Mesothelial cell of epicardium (in vitro differentiated cells): ENCODE measurements at places on chromosomes 6 and 20.

DNA sequence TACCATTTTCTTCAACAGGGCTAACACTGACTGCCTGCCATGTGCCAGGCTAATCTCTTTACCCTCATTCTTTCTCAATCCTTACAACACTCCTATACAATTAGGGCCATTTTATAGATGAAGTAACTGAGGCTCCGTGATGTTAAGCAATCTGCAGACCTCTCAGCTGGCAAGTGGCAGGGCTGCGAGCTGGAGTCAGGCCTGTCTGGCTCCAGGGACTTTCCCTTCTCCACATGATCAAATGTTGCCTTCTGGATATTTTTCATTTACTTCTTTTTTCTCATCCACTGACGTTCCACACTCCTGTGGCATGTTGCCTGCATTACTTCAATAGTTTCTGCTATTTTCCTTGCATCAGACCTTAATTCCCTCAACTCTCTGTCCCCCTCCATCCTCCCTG lies 55.2 kb upstream of the TAGAP start:
- DNase-seq = no peak

DNA sequence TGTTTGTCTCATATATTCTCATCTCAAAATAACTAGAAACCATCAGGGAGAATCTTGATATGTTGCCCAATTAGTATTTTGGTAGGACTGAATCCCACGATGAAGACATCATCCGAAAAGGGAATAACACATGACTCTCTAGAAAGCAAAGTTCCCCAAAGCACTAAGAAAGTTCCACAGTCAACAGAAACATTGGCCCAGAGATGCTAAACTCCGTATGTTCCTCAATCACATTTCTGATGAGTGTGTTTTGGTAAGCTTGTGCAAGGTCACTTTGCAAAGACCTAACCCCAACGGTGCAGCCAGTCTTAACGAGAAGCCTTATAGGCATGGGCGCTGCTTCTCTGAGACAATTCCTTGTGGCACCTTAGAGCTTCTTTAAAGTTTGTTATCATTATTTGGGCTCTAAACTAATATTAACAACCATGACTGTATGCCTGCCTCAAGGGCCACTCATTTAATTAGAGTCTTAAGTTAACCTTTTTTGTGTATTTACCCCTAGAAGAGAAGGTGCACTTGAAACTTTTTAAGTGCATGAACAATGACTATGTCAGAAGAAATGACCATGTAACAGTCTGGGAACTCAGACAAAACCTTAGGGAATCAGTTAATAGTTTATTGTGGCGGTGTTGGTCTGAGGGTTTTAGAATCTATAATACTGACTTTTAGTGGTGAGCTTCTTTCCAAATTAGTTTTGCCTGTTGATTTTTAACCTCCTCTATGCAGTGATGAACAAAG lies 202.0 kb upstream of the RAB32 start:
- DNase-seq = no peak

GRCh38 chr6:48084201-48084600 lies 26.8 kb downstream of the PTCHD4 start:
- DNase-seq = no peak

GRCh38 chr6:34056305-34057108 lies 89.4 kb downstream of the GRM4 start:
- DNase-seq = no peak

GRCh38 chr6:118506071-118506638 lies 41.9 kb upstream of the PLN start:
- no peak for DNase-seq

GRCh38 chr6:158938811-158939254 lies 61.2 kb downstream of the RSPH3 start:
- DNase-seq = no peak

GRCh38 chr6:78611886-78612480 lies 255.4 kb upstream of the IRAK1BP1 start:
- no peak for DNase-seq

- DNase-seq = no peak
Measured at GRCh38 chr6:85868685-85869084, 226.0 kb upstream of the SYNCRIP start.

DNA sequence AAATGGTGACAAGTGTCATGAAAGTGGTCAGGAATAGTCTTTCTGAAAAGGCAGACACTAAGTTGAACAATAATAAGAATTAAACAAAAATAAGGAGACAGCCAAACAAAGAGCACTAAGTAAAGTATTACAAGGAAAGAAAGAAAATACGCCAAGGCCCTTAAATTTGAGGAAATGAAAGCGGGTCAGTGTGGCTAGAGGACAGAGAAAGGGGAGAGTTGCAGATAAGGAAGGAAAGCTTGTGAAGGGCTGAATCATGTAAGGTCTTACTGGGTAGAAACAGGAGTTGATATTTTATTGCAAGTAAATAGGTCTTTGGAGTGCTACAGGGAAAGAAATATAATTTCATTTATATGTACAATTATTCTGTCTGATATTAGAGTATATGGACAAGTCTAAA lies 732.1 kb downstream of the EPHA7 start:
- no peak for DNase-seq

GRCh38 chr6:119348748-119349360 lies 707 bp downstream of the MAN1A1 start:
- peak; percentile 23 for DNase-seq

DNA sequence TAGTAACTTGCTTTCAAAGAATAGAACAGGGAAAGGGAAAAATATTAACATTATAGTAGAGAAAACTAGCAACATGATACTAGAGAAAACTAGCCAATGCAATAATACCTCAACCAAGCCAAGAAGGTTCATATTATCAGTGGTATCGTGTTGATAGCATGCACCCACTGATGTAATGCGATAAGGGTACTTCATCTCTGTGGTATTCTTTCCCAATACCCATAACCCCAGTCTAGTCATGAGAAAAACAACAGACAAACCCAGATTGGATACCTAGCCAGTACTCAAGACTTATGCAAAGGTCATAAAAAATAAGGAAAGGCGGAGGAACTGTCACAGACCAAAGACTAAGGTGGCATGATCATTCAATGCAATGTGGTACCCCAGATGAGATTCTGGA lies 21.0 kb downstream of the BLOC1S5 start:
- no peak for DNase-seq

- DNase-seq = no peak
Measured at GRCh38 chr20:18588574-18588933, 700 bp downstream of the DTD1 start.

DNA sequence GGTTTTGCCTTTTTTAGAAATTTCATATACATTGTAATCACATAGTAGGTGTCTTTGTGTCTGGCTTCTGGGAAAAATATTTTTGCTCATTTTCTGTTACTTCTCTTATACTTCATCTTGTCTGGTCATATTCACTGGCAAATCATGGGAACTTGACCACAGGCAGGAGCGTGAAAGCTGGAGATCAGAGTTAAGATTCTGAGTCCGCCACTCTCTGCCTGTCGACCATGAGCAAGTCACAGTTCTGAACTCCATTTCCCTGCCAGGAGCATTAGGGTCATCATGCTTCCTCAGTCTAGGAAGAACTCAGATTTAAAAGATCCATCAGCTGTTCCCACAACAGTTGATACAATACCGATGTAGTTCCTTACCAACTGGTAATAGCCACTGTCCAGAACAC lies 12.4 kb upstream of the SCGN start:
- DNase-seq = no peak

GRCh38 chr20:43988867-43989266 lies 74.2 kb downstream of the TOX2 start:
- no peak for DNase-seq

DNA sequence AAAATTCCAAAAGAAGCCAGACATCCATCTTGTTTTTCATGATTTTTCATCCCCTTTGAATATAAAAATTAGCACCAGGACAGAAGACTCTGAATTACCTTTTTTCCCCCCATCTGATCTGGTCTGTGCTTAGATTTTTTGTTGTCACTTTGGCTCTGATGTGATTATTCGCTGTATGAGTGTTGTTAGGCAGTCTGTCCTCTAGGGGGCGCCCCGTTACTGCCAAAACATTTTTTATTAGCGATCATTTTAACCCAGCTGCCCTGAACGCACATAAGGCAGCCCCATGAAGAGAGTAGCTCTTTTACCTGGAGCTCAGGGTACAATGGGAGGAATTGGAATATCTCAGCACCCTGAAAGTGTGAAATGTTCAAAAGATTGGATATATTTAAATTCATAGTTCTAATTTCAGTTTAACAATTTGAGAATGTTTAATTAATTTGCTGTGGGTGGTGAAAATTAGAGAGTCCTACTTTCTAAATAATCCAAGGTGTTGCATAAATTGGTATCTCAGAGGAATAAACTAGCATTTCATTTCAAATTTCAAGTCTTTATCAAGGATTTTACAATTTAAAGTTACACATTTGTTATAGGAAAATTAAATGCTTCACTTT lies 60.8 kb downstream of the PRPH2 start:
- DNase-seq = peak; percentile 86

GRCh38 chr6:28105245-28105639 lies 19.2 kb upstream of the ZSCAN16 start:
- no peak for DNase-seq

DNA sequence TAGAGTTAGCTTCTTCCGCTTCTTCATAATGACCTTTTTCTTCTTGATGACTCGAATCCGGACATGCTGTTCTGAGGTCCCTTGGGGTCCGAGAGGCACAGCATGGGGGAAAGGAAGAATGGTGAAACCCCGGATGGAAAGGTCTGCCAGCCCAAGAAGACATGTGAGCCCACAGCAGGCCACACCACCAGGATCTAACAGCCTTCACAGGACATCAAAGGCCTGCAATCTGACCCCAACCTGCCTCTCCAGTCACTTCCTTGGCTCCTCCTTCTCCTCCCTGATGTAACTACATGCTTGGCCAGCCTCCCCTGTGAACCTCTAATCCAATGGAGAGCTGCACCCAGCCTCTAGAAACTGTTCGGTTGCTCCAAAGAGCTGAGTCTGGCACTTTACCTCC lies 1.6 kb downstream of the CPXM1 start:
- DNase-seq = no peak

- DNase-seq = no peak
Measured at GRCh38 chr6:118382126-118382525, 166.0 kb upstream of the PLN start.

- DNase-seq = no peak
Measured at GRCh38 chr6:145562771-145563615, 172.3 kb downstream of the EPM2A start.

GRCh38 chr20:63587776-63588591 lies 13.9 kb upstream of the HELZ2 start:
- no peak for DNase-seq

DNA sequence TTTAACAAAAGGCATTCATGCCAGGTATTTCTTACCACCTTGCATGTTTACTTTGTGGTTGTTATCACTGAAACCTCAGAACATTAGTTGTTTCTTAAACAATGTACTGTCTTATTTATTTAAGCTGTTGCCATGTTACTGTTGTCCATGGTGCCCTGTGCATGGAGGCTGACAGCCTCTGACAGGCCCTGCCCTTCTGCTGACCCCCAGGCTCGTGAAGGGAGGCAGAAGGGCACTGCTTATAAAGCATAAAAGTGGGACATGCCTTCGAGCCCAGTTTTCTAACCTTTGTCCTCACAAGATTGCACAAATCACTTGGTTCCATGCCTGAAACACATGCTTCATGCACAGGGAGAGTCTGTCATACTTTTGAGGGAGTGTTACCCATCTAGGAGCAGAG lies 46.7 kb upstream of the CLIC5 start:
- no peak for DNase-seq

DNA sequence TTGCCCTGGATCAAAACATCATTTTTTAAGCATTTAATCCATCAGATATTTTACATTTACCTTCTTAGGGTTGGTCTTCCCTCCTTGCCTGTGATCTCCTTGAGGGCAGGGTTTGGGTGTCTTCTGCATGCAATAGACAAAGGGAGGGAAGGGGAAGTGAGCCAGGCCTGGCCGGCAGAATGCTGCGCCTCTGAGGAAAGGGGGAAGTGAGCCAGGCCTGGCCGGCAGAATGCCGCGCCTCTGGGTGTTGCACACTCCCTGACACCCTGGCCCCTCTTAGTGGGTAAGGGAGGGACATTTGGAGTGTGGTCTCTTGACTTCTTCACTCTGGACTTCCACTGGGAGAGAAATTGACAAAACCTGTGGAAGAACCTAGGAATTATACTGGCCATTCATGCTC lies 12.4 kb downstream of the PSMF1 start:
- no peak for DNase-seq

- DNase-seq = no peak
Measured at GRCh38 chr6:157037165-157037564, 260.0 kb downstream of the ARID1B start.

- no peak for DNase-seq
Measured at GRCh38 chr6:134257516-134257915, 60.4 kb downstream of the SGK1 start.

DNA sequence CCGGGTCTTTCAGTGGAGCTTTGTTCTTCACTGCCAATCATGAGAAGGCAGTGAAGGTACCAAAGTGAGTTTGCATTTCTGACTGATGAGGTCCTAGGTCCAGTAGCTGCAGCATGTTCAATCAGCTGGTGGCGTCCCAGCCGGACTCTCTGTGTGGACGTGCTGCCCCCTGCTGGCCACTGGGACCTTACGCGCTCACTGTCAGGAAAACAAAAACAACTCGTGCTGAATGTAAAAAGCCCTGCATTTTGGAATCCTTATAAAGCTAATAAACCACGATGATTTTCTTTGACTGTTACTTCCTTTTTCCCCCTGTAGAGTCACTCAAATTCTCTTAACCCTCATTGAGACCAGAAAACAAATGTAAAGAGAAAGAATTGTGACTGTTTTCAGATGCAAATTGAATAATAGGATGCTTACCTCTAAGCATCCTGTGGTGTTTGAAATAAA lies 4.9 kb upstream of the CD24 start:
- DNase-seq = peak; percentile 93

DNA sequence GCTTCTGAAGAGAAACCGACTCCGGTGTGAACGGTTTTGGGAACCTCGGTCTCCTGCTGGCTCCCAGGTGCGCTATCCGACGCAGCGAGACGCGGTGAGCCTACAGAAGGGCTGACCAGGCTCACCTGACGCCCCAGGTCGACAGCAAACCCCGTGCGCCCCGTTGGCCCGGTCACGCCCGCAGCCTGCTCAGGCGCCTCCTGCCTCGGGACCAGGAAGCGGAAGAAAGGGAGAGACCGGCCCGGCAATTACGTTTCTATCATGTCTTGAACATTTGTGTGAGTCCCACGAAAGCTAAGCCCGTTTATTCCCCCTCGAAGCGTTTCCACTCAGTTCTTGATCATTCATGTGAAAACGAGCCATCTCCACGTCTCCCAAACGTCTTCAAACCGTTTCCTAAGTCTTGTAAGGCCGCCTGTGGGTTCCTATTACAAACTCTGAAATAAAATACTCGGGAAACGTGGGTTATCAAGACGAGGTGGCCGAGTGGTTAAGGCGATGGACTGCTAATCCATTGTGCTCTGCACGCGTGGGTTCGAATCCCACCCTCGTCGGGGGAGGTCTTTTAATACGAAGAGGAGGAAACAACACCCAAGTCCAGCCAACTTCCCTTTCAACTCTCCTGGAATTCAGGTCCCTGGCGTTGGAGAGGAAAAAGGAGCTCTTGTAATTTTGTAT lies 150.5 kb upstream of the PRSS16 start:
- DNase-seq = peak; percentile 45

GRCh38 chr20:32663335-32664011 lies 10.3 kb downstream of the C20orf203 start:
- DNase-seq = no peak
